ENCODE measurements at places on chromosomes 5 and 9. TPM values are rescaled to one million over a fixed set of nuclear protein-coding genes. Genes with fewer than 3 reads are reported as not detected.

The LCN15 gene
- total RNA-seq = not detected

The C9orf43 gene
- total RNA-seq = 0.51 TPM

The PCDHB5 gene
- total RNA-seq = not detected

The ZBED3 gene
- total RNA-seq = 12.3 TPM

The SLCO6A1 gene
- not detected for total RNA-seq

The CAMK2A gene
- not detected for total RNA-seq

The SPATA31A3 gene
- not detected for total RNA-seq

The SH3RF2 gene
- 25.1 TPM for total RNA-seq

The FRRS1L gene
- not detected for total RNA-seq

The PLAC8L1 gene
- total RNA-seq = 3.8 TPM

The REXO4 gene
- total RNA-seq = 23.4 TPM

The MED7 gene
- 21.2 TPM for total RNA-seq

The FAM169A gene
- 13.4 TPM for total RNA-seq

The PPWD1 gene
- total RNA-seq = 28.0 TPM

The ADCY2 gene
- total RNA-seq = not detected

The IL9 gene
- not detected for total RNA-seq

The C1QTNF3 gene
- total RNA-seq = 2.1 TPM

The CAMK4 gene
- 19.4 TPM for total RNA-seq

The LCN6 gene
- not detected for total RNA-seq

The SMIM32 gene
- 0.37 TPM for total RNA-seq

The IL4 gene
- not detected for total RNA-seq

The PAPPA gene
- total RNA-seq = not detected

All from Calu3 (cell line).